ENCODE measurements at places on chromosomes 5 and 9. TPM values are rescaled to one million over a fixed set of nuclear protein-coding genes. Genes with fewer than 3 reads are reported as not detected.

GRCh38 chr5:143016777-143017516, 246.8 kb downstream of the ARHGAP26 start:
- DNase-seq, result no peak

The ISCA1 gene
- 34.5 TPM for polyA plus RNA-seq

GRCh38 chr5:138533973-138534941, 8.8 kb downstream of the ETF1 start:
- no peak for DNase-seq

- DNase-seq, result no peak
Measured at GRCh38 chr5:127415034-127415433, 102.4 kb upstream of the PRRC1 start.

GRCh38 chr9:3040761-3041160, 196.9 kb upstream of the PUM3 start:
- peak; percentile 25 for DNase-seq

DNA sequence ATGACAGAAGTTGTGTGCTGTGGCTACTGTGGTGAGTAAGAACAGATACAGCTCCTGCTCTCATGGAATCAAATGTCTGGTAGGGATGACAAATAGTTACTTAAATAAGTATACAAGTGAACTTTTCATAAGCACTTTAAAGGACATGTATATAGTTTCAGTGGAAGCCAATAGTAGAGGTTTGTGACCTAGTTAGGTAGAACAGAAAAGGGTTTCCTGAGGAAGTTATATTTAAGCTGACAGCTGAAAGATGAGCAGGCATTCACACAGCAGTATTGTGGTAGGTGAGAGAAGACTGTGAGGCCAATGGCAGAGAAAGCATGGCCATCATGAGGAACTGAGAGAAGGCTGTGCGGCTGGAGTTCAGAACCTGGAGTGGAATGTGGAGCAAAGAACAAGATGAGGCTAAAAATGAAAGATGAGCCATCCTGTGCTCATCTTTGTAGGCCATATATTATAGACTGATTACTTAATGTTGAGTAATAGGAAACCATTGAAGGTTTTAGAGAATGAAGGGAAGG, 15.4 kb downstream of the FAM174A start:
- no peak for DNase-seq

DNA sequence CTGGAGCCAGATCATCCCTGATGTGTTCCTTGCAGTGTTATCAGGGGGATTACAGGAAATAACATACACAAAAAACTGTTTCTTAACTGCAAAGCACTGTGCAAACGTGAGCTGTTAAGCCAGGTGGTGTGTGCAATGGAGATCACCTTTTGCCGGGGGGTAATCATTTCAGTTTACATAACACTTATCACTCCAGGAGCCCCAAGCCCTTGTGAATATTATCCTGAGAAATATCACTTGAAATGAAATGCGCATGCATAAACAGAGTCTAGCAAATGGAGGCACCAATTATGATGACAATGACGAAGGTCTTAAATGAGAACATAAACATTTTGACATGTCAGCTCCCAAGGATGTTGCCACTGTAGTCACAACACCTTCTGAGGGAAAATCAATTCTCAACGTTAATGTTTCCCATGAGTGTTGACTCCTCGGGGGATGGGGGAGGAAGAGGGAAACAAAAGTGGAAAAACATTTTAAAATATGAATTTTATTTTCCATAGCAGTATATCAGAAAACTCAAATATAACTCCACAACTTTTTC, 54.5 kb upstream of the RAD23B start:
- DNase-seq, result no peak

The SEMA6A gene
- 0.23 TPM for polyA plus RNA-seq

The CBY3 gene
- not detected for polyA plus RNA-seq

The PRDM9 gene
- not detected for polyA plus RNA-seq

GRCh38 chr5:61268871-61269270, 63.2 kb upstream of the ZSWIM6 start:
- DNase-seq, result no peak

- no peak for DNase-seq
Measured at GRCh38 chr5:2207416-2208238, 324.9 kb upstream of the IRX4 start.

The PRSS3 gene
- polyA plus RNA-seq, result 0.75 TPM

GRCh38 chr9:107144475-107144874, 138.6 kb upstream of the RAD23B start:
- DNase-seq, result no peak

DNA sequence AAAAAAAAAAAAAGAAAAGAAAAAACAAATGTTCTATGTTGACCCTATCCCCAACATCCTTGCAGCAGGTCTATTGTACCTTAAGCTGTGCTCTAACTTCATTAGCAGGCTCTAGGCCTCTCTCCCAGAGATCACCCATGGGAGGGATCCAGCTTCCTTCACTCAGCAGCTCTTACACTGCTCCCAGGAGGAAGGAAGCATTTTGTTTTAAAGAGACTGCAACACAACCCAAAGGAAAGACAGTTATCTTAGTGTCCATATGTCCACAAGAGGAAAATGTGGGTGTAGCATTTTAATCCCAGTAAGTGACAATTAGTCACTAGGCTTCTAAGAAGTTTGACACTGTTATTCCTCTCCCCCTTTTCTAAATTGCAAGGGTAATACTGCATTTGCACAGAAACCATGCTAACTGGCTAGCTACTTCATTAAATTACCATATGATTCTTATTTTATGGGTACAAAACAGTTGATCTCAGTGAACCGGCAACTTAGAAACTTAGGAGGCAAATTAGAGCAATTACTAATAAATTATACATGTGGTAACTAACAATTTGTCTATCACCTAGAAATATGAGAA, 58.8 kb downstream of the MARCHF3 start:
- no peak for DNase-seq

DNA sequence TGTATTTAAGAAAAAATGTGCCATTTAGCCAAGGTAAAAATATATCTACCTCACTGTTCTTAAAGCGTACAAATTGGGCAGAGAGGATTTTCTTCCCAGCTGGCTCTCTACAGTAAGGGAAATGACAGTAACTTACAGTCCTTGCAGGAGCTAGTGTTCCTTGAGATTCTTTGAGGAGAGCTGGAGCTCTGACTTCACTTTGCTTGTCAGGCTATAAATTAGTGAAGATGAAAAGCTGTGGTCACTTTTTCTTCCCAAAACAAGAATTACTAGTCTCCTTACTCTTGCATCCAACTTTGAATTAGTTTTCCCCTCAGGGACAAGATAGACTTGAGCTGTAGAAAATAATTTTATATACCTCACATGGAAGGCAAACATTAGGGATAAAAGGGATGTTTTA, 129.9 kb downstream of the ZSWIM6 start:
- no peak for DNase-seq

- no peak for DNase-seq
Measured at GRCh38 chr5:39185761-39186160, 33.6 kb downstream of the FYB1 start.

The UBE2QL1 gene
- polyA plus RNA-seq, result not detected

DNA sequence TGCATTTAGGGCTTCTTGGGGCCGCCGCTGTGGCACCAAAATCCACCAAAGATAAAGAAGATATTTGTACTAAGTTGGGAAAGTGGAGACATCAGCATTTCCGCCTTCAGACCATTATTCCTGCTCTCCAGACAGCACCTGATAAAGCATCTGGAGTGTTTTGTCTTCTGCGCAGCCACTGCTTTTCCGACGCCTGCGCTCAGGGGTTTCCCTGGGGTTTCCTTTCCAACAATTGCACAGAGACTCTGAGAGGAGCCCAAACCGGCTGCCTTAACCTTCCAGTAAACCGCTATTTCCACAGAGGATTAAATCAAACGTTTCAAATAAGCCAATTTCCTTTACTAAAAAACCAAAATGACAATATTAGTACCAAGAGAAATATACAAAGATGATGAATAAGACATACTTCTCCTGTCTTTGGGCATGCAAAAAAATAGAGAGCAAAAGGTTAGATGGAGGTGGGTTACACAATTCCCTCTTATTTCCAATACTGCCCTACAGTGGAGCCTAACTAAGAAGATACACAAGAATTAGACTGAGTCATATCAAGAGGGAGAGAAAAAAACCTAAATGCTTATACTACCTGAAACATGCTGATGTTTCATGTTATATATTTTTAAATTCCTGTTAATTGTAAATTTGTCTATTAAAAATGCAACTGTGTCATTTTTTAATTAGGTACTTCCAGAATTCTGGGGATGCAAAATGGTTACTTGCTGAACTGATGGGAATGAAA, 98.4 kb downstream of the MAPKAP1 start:
- DNase-seq, result no peak

DNA sequence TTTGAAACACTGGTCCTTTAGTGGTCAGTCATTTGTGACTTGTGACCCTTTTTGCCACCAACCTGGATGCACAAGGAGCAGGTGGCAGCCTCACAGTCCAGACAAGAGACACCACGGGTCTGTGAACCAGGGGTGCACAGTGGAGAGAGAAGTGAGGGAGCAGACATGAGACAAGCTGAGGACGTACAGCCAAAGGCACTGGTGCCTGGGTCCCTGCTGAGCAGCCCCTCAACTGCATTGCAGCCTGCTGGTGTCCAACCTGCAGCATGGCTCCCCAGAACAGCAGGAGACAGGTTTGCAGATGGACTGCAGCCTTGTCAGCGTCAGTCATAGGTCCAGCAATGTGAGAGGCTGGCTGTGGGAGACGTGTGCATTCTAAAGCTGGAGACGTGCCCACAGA, 124.2 kb upstream of the FSTL4 start:
- no peak for DNase-seq

DNA sequence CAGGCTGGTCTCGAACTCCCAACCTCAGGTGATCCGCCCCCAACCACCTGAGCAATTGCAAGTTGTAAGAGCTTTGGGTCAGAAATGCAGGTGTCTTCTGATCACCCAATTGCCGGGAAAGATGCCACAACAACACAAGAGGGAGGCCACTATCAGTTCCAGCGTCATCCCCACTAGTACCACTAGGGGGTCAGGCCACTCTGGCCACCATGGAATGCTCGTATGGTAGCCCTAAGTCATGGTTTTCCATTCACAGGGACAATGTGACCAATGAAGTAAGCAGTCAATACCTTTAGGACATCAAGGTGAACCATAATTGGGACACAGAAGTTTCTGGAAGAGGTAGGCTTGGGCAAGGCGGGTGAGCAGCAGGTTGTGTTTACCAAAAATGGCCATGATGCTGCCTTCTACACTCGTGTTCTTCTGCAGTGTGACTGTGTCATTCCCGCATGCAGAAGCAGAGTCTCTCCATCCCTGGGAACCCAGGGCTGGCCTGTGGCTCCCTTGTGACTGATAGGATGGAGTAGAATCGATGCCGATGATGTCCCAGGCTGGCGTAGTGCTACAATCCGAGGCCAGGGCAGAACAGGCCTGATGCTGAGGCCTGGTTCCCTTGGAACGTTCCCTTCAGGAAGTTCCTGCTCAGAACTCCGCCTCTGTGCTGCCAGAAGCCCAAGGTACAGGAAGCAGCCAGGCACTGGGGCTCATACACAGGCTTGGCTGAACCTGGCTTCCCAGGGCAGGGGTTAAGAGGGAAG, 42.2 kb upstream of the ANKRD33B start:
- no peak for DNase-seq

The CCDC69 gene
- 0.93 TPM for polyA plus RNA-seq

GRCh38 chr5:159734366-159734765, 181.9 kb upstream of the ADRA1B start:
- no peak for DNase-seq

- no peak for DNase-seq
Measured at GRCh38 chr5:56514245-56514644, 281.1 kb upstream of the ANKRD55 start.

GRCh38 chr5:168214071-168214470, 77.4 kb upstream of the WWC1 start:
- DNase-seq, result no peak

DNA sequence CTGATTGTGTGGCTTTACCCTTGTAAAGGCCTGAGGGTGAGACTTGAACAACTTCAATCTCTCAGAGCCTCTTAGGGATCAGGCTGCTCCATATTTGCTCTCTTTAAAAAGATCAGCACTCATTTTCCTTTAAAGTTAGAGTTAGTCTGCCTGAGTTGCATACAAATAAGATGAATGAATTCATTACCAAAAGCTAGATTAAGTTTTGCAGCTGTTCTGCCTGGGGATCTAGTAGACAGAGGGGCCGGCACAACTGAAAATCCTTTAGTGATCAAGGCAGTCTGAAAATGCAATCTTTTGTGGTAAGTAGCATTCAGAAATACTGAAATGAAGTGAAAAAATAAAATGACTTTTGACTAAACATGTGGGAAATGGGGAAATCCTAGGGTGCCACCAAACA, 264.0 kb downstream of the MAN2A1 start:
- no peak for DNase-seq

DNA sequence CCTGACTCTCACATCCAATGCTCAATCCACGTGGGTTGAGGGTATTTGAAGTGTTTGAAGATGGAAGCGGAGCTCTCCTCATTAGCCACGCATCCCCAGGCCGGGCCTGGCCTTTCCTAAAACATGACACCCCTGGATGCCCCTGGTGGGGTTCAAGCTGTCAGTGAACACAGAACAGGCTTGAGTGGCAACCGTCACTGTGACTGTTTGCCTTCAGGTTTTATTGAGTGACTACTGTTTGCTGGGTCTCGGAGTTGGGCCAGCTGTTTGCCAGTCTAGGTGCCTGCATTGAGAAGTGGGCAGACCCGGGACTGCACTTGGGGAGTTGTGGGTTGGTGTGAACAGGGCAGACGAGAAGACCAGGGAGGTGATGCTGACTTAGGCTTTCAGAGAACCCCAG, 7.8 kb upstream of the OLFM1 start:
- DNase-seq, result no peak

DNA sequence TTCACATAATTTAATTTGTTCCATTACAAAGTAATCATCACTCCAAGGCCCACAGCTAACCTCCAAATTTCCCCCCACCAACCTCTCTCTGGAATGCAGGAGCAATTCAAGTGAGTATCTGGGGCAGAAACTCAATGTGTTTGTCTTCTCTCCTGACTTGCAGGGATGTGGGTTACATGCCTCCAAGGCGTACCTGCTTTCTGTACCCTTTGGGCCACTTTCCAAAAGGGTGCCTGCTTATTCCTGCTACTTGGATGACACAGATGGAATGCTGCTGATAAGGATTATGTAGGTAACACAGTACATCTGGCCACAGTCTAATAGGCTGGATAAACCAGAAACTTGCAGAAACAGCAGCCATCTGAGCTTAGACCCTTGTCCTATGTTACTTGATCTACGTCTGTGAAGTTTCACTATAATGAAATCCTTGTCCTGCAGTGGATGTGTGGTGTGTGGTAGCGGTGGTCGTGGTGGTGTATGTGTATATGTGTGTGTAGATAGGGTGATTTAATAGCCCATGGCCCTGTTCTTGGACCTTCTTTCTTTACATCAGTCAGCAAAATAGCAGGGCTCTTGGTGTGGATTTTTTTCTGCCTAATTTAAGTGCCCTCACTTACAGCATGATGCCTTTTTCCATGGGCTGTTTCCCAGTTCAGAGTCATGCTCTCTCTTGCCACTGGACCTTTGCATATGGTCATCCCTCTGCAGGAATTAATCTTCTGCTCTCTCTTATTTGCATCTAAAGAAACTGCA, 175.9 kb downstream of the ZDHHC21 start:
- no peak for DNase-seq

- no peak for DNase-seq
Measured at GRCh38 chr5:73907164-73907563, 281.2 kb downstream of the ARHGEF28 start.

The SURF6 gene
- polyA plus RNA-seq, result 9.4 TPM

All from BJ (cell line).